Lung microvascular endothelial cell (primary cell): ENCODE measurements at places on chromosomes 5 and 9. TPM values are rescaled to one million over a fixed set of nuclear protein-coding genes. Genes with fewer than 3 reads are reported as not detected.

DNA sequence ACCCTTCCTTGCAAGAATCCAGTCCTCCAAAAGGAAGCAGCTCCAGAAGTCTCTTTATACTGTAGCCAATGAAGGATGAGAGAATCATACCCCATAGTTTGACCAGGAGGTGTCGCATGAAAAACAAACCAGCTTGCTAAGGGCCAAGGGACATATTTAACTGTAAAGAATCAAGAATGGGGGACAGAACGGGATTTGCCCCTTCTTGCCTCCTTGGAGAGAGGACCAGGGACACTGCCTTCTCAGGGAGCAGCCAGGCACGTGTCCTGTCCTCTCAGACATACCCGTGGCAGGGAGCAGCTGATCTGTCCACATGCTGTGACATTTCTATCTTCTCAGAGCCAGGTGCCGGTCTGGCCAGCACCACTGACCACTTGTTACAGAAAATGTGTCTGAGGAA lies 11.7 kb downstream of the PRUNE2 start:
- no peak for DNase-seq

- no peak for DNase-seq
Observed at GRCh38 chr9:6575324-6576034, 70.0 kb downstream of the GLDC start.

- DNase-seq, result no peak
Observed at GRCh38 chr5:176719113-176719739, 71.9 kb downstream of the TSPAN17 start.

DNA sequence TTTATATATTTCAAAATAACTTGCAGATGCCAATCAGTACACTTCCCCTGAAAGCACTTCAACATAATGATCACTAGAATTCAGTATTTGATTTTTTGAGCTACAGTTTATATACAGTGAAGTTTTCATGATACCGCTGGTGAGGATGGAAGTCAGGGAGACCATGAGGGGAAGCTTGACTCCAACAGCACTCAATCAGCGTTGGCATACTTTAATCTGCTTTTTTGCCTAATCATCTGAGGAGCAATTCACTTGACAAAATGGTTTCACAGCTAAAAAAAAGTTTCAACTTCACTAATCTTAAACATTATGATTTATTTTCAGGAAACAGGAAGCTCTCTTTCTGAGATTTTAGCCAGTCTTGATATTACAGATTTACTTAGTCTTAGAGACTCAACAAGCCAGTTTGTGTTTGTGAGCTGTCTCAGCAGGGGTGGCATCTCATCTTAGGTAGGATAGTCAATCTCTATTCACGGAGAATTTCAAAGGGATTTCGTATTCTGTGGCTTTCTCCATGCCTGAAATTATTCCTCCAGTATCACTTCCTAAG lies 111.4 kb upstream of the ARRDC3 start:
- DNase-seq, result no peak

- no peak for DNase-seq
Observed at GRCh38 chr5:126531543-126532120, 63.4 kb downstream of the ALDH7A1 start.

The PCDHGA3 gene
- 0.40 and 0.44 TPM in 2 replicates for total RNA-seq

DNA sequence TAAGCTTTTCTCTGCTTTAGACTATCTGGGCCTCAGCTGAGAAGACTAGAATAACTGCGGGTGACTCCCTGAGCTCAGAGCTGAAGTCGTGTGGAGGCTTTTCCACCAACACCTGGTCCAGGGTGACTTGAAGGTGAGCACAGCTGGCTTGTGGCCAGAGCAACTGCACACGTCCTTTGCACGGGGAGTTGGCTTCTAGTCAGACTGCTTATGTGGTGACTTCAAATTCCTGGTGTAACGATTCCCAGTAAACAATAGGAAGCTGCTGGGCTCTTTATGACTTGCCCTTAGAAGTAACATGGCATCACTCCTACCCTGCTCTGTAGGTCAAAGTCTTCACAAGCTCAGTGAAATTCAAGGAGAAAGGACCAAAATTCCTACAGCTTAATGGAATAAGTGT lies 800.6 kb upstream of the CDH6 start:
- no peak for DNase-seq

The BTNL3 gene
- total RNA-seq, result not detected in 2 replicates

GRCh38 chr5:175386526-175386925 lies 57.5 kb downstream of the DRD1 start:
- DNase-seq, result no peak

The PCDHA1 gene
- under 0.01 TPM in 1 of 2 replicates, not detected in the other for total RNA-seq

- DNase-seq, result no peak
Observed at GRCh38 chr9:136021872-136022681, 60.9 kb upstream of the UBAC1 start.

- no peak for DNase-seq
Observed at GRCh38 chr9:119074017-119074416, 295.2 kb downstream of the BRINP1 start.

The SPINK7 gene
- total RNA-seq, result not detected in 2 replicates

The SPATA6L gene
- 2.8 and 6.5 TPM in 2 replicates for total RNA-seq

DNA sequence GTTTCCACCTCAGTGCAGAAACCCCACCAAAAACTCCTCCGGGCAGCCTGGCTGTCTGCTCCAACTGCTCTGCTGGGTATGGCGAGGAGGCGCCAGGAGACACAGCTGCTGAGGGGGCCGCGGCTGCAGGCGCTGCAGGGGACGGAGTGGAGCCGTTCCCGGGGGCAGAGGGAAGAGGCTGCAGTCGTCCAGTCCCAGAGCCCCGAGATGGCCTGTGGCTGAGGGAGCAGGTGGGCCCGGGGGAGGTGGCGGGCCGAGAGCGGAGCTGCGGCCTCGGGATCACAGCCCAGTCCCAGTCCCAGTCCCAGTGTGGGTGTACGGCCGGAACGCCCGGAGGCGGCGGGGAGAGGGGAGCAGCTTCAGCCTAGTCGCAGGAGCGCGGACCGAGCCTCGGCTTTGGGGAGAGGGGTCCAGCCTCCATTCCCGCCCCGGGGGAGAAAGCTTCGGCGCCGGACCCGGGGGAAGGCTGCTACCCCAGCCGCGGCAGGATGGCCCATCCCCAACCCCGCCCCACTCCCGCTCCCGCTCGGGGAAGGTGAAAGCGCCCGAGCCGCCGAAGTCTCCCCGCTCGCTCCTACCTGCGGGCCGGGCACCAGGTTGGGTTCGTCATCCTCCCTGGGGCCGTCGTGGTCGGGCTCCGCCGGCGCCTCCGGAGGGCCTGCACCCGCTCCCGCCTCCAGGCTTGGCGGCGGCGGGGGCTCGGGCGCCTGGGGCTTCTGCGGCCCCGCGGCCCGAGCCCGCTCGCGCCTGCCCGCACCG lies 513 bp downstream of the FAM193B start:
- DNase-seq, result peak; percentile 30

GRCh38 chr9:77926371-77926878 lies 105.2 kb downstream of the GNAQ start:
- DNase-seq, result no peak

The AIF1L gene
- 0.60 and 1.7 TPM in 2 replicates for total RNA-seq

DNA sequence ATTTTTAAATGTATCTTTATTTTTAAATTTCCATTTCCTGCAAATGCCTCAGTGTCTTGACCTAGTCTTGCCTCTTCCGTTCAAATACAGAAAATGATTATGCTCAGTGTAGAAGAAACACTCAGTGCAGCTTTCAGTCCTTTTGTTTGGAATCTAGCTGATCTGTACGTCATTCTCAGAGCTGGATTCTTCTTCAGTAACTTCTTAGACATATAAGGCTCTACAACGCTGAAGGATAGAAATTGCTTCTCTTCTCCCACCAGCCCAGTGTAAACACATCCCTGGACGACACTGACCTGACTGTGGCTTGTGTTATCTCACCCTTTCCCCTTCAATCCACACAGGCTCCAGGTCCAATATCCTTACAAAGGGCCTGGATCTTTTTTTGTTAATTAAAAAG lies 3.2 kb upstream of the ALDH1B1 start:
- DNase-seq, result no peak

- DNase-seq, result no peak
Observed at GRCh38 chr5:124461157-124461556, 285.3 kb downstream of the ZNF608 start.

The ZMAT2 gene
- 34.0 and 54.8 TPM in 2 replicates for total RNA-seq

DNA sequence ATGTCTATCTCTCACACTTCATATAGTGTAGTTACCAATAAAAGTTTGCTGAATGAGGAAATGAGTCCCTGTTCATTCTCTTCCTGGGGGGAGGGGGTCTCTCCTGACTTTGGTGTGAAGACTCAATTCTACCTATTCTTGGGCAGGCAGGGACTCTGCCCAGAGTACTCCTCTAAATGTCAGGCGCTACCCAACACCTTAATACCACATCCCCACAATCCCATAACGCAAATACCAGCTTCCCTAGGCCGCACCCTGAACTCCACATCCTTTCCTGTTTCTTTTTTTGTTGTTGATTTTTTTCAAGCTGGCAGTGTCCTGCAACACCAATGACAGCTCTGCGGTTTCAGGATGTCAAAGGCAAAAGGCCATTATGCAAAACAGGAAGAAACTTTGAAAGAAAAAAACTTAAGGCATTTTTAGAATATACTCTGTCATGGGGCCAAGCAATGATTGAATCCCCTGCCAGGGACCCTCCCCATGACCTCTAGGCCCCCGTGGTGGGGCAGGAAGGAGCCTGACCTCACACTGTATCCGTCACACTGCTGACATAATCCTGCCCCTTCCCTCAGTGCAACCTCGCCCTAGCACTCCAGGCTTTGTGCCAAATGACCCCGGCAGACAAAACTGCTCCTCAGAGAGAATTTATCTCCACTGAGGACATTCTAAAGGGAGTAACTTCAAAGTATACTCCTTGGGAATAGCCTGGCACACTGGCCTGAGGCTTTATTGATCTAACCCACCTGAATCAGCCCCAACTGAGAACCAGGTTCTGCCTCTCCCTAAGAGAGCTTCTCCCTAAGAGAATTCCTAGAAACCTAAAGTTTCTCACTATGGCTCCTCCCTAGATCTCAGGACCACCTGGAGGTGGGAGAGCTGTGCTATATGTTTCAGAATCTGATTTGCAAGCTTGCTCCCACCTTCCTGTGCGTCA lies 8.0 kb downstream of the B4GALT1 start:
- peak; percentile 56 for DNase-seq

DNA sequence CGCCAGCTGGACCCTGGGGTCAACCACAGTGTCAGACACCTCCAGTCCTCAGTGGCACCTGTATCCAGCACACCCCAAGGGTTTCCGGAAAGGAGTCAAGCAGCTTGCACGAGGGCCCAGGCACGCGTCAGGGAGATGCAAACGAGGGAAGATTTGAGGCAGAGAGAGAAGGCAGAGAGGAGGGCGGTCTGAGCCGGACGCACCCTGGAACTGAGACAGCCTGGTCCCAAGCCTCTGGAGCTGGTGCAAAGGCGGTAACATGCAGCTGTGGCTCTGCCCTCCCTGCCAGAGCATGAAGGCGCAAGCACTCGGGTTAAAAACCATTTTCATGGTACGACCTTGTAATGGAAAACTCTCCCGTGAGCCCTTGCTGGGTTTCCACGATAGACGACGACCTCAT lies 32.2 kb downstream of the SLC6A18 start:
- no peak for DNase-seq

The ACOT12 gene
- total RNA-seq, result not detected in 2 replicates

- peak; percentile 7 for DNase-seq
Observed at GRCh38 chr9:122446819-122447484, 30.8 kb downstream of the OR1J1 start.

- DNase-seq, result peak; percentile 12
Observed at GRCh38 chr5:150208187-150209098, 18.6 kb downstream of the SLC6A7 start.

- DNase-seq, result no peak
Observed at GRCh38 chr5:130065617-130066016, 161.4 kb downstream of the CHSY3 start.

DNA sequence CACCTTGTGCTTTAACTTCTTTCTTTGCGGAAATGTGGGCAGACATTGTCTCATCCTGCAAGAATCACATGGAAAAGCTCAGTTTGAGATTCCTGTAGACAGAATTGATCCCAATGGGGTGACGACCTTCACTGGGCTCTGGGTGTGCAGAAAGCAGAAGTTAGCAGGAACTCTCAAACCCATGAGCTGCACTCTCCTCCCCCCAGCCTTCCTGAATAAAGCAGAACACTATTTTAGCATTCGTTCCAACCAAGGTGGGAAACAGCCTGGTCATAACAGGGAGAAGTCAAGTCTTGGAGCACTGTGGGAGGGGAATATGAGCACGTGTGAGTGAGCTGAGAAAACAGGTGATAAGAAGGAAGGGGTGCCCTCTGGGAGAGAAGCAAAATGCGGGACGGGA lies 87.4 kb upstream of the FER start:
- DNase-seq, result no peak

DNA sequence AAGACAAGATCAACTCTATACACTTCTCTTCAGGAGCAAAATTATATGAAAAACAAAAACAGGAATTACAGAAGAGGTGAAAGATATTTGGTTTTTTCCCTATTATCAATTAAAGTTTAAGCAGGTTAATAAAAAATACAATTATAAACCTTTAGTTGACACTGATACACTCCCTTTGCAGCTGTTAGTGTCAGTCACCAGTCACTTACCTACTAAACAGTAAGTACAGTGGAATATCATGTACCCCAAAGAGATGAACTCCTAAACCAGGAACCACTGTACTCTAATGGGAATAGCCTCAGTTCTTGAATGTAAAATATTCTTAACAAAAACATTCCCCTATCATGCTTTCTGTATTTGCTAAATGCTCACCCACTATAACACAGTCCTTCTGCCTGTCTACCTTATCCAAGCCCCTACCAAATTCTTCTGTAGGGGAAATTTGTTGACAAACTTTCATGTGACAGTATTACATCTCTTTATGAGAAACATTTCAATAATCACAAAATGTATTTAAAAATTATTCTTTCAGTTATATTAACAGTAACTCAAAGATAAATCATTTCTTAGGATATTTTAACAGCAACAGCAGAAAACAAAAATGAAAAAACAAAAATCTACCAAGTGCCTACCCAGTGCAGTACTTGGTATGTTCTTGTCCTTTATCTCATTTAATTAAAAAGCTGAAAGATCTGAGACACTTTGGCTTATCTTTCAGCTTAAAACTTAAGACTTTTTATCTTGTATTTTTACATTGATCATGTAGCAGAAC lies 212.8 kb downstream of the MLLT3 start:
- no peak for DNase-seq

DNA sequence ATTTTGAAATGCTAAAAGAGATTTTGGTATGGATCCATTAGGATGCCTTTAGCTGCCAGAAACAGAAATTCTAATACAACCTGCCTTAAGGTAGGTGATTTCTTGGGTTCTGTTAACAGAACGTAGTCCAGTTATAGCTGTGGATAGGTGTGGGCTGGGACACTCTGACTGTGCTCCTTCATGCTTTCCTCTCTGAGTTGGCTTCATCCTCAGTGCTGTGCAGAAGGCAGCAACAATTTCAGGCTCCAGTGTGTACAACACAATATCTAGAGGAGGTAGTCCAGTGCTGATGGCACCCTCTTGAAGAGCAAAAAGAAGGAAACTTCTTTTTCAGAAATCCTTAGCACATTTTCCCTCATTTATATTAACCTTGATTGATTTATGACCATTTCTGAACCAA lies 34.4 kb downstream of the NNT start:
- no peak for DNase-seq

DNA sequence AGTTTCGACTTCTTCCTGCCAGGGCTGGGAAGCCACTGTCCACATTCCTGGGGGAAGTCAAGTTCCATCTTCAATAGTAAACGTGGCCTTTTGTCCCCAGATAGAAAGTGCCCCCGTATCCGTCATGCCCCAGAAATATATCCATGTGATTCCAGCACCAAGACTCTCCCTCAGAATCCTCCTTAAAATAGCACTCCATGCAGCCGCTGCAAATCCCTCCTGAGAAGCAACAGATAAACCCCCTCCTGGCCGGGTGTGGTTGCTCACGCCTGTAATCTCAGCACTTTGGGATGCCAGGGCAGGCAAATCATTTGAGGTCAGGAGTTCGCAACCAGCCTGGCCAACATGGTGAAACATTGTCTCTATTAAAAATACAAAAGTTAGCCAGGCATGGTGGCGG lies 126.1 kb downstream of the OLFM1 start:
- no peak for DNase-seq
